ENCODE measurements at places on chromosomes 7 and 10. TPM values are rescaled to one million over a fixed set of nuclear protein-coding genes. Genes with fewer than 3 reads are reported as not detected.

The FXYD4 gene
- 0.95 TPM for total RNA-seq

The VIM gene
- 1,379 TPM for total RNA-seq

The NUDT13 gene
- total RNA-seq: 1.3 TPM

The TEX47 gene
- not detected for total RNA-seq

The PPP1R9A gene
- total RNA-seq: 28.6 TPM

The OGDHL gene
- 0.79 TPM for total RNA-seq

All from urinary bladder (tissue), 4 donors.